Mucosa of gallbladder (tissue), 1 donor: ENCODE measurements at places on chromosomes 3 and 15. TPM values are rescaled to one million over a fixed set of nuclear protein-coding genes. Genes with fewer than 3 reads are reported as not detected.

DNA sequence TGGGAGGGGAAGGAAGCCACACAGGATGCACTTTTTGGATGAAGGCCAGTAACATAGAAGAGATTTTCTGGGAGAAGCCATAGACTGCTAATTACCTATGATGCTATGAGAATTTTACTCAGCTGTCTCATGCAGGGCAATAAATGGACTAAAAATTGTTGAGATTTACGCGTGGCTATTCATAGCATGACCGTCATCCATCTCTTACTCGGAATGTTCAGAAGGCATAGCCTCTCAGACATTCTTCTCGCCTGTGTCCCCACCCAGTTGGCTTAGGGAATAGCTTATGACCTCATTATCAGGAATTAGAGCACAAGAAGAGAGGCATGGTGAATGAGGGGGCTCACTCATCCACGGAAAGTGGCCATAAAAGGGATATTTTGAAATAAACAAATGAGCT is 107.9 kb upstream of the ATP10A start:
- DNase-seq, result no peak

- DNase-seq, result no peak
These were observed 7.7 kb upstream of the SEC13 start for GRCh38 chr3:10328460-10329071.

GRCh38 chr3:124883766-124884473 is 3.2 kb downstream of the ITGB5 start:
- no peak for DNase-seq

DNA sequence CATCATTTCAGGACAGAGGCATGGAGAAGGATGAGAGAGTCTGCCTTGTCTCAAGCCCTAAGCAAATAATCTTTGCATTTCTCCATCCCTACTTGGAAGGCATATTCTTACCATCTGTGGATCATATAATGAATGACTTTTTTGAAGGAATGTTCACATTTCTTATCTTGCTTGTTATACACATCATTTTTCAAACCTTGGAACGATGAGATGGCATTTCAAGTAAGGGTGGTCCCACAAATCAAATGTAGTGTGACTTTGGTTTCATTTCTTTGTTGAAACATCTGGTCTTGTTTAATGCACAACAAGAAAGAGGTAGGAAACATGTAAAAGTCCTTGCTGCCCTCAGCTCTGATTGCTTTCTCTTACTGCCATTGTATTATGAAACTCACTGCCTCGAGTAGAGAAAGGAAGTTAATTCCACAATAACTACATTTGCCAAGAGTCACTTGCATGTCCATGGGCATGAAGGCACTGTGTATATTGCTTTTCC is 32.1 kb downstream of the RBMS3 start:
- no peak for DNase-seq

- no peak for DNase-seq
These were observed 41.5 kb downstream of the PXYLP1 start for GRCh38 chr3:141272906-141273662.

The FETUB gene
- total RNA-seq, result not detected

GRCh38 chr15:53296603-53297002 is 462.9 kb downstream of the WDR72 start:
- DNase-seq, result no peak

GRCh38 chr15:32828507-32829186 is 110.8 kb downstream of the GREM1 start:
- no peak for DNase-seq

The P2RY1 gene
- total RNA-seq, result 9.1 TPM

GRCh38 chr15:69118089-69118488 is 42.3 kb upstream of the GLCE start:
- DNase-seq, result no peak

GRCh38 chr3:127777921-127778656 is 44.2 kb downstream of the MGLL start:
- DNase-seq, result no peak

GRCh38 chr3:195580744-195581443 is 2.8 kb downstream of the APOD start:
- DNase-seq, result no peak

The PRTG gene
- total RNA-seq, result 1.4 TPM

DNA sequence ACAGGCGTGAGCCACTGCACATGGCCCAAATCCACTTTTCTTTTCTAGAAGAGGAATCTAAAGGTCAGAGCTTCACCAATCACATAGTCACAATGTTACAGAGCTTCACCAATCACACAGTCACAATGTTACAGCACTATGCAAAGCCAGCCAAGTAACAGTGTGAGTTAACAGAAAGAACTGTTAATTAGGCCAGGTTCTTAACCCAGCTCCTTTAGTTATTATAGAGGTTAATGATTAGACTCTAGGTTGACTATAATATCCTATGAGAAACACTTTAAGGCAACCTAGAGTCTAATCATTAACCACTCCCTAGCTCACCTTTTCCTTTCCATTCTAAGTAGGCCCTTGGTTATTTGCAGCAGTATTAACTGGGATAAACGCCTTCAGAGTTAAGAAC is 54.0 kb downstream of the TASOR start:
- peak; percentile 37 for DNase-seq

- no peak for DNase-seq
These were observed 56.1 kb upstream of the RNF7 start for GRCh38 chr3:141682007-141682406.

DNA sequence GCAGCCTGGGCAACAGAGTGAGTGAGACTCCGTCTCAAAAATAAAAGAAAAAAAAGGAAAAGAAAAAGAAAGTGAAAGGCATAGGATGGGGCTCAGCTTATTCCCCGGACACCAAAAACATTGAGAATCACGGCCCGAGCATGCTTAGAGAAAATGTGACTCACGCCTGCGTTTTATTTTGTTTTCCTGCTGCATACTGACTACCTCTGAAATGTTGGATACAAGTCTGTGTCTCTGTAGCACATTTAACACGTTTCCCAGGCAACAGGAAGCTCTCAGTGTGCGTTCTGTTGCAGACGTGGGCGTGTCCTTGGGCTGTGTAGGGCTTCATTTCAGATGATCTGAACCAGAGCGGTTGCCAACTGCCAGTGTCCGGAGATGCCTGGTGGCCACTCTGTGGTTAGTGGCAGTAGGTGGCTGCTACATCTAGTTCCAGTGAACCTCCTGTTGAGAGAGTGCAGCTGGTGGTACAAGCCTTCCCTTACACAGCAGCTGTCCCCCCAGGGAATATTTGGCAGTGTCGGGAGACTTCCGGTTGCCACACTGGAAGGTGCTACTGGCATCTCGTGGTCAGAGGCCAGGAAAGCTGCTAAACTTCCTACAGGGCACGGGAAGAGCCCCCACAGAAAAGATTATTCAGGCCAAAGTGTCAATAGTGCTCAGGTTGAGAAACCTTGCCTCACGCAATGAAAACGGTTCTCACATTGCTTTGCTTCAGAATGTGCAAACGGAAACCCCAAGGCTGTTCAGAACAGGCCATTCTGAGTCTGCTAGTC is 3.0 kb downstream of the SLC51A start:
- peak; percentile 56 for DNase-seq

The GALNT15 gene
- 3.9 TPM for total RNA-seq

The STAB1 gene
- 222 TPM for total RNA-seq

DNA sequence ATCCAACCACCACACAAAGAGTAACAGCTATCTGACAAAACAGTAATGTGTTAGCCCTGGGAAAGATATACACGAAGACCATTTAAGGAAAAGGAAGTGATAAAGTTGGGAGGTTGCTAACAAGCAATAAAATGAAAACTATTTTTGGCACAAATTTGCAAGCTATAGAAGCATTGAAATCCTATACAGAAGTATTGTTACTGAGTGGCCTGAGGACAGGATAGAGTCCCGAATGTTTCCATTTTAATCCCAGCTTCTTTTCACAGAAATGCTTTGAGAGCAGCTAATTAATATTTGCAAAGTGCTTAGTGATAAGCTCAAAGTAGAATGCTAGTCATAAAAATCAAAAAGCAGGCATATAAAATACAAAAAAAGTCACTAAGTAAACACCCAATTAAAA is 51.5 kb downstream of the RAD18 start:
- no peak for DNase-seq

The NMNAT3 gene
- total RNA-seq, result 5.9 TPM

The TRPC1 gene
- total RNA-seq, result 9.9 TPM

- DNase-seq, result no peak
These were observed 137.7 kb downstream of the FNDC3B start for GRCh38 chr3:172177046-172177445.

The AP3B2 gene
- total RNA-seq, result 0.69 TPM

- no peak for DNase-seq
These were observed 41.0 kb upstream of the PPP2R3A start for GRCh38 chr3:135924506-135924905.

The MASP1 gene
- 17.8 TPM for total RNA-seq

The GP5 gene
- 0.17 TPM for total RNA-seq

GRCh38 chr3:3745693-3746092 is 53.5 kb upstream of the LRRN1 start:
- DNase-seq, result no peak

The ARGFX gene
- total RNA-seq, result not detected

The GXYLT2 gene
- total RNA-seq, result 12.1 TPM

DNA sequence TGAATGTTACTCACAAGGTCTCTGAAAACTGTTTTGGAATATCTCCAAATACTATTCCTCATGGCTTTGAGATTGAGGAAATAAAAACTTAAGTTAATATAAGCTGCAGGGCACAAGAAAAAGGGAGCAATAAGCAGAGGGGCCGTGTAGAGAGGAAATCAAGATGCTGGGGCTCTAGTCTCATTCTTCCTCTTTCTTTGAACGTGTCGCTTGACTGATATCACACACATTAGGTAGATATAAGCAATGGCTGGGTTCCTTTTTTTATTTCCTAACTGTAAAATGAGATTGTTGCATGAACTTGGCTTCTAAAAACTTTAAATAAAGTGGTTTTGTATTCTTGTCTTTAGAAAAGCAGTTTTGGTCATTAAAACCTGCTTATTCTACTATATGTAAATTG is 326.7 kb upstream of the ROPN1 start:
- no peak for DNase-seq

- DNase-seq, result no peak
These were observed 46.0 kb upstream of the GLCE start for GRCh38 chr15:69114331-69114928.

DNA sequence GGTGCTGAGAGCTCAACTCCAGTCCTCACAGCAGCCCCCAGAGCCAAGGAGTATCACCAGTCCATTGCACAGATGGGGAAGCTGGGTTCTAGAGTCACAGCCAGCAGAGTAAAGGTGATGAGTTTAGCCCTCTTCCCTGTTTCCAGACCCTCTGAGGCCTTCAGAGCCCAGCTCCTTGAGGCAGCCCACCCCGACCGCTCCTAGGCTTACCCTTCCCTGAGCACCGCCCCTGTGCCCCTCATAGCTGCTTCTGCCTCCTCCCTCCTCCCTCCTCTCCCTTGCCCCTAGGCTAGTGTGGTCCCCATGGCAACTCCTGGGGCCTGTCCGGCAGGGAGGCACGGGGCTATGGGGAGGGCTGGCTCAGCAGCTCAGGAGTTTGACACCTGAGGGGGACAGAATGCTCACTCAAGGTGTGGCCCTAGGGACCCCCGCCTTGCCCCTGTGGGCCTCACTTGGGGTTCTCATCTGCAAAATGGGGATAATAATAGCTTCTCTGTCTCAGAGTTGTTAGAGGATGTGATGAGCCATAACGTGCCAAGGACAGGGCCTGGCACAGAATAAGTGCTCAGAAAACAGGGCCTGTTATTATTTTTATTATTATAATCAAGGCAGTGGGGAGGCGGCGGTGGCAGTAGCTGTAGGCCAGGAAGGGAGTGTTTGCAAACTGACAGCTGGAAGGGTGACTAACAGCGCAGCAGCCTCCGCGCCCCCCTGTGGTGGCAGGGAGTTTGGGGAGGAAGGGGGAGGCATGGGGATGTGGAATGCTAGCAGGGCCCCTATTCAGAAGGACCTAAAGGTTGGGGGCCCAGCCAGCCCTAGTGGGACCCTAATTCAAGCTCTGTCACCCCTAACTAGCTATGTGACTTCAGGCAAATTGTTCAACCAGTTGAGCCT is 11.5 kb downstream of the CSK start:
- DNase-seq, result no peak

DNA sequence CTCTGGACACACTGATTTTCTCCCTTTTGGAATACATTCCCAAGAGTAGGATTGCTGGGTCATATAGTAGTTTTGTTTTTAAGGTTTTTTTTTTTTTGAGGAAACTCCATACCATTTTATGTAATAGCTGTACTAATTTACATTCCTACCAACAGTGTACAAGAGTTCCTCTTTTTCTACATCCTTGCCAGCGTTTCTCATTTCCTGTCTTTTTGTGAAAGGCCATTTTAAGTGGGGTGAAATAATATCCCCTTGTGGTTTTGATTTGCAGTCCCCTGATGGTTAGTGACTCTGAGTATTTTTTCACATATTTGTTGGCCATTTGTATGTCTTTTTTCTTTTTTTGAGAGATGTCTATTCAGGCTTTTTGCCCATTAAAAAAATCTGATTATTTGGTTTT is 1205.5 kb downstream of the ROBO1 start:
- no peak for DNase-seq

The ASB14 gene
- total RNA-seq, result not detected

The GCHFR gene
- 33.1 TPM for total RNA-seq

The LTK gene
- total RNA-seq, result 2.5 TPM

GRCh38 chr15:82624008-82624407 is 23.2 kb downstream of the CPEB1 start:
- no peak for DNase-seq

GRCh38 chr3:181555681-181556080 is 156.0 kb upstream of the SOX2 start:
- no peak for DNase-seq

The CHRFAM7A gene
- total RNA-seq, result 1.4 TPM

GRCh38 chr3:138747225-138747624 is 87.5 kb downstream of the PIK3CB start:
- no peak for DNase-seq

The WDR93 gene
- 0.49 TPM for total RNA-seq

- no peak for DNase-seq
These were observed 266.8 kb downstream of the TLE3 start for GRCh38 chr15:69830876-69831275.

The SMARCC1 gene
- total RNA-seq, result 68.7 TPM

The ANKUB1 gene
- total RNA-seq, result not detected

DNA sequence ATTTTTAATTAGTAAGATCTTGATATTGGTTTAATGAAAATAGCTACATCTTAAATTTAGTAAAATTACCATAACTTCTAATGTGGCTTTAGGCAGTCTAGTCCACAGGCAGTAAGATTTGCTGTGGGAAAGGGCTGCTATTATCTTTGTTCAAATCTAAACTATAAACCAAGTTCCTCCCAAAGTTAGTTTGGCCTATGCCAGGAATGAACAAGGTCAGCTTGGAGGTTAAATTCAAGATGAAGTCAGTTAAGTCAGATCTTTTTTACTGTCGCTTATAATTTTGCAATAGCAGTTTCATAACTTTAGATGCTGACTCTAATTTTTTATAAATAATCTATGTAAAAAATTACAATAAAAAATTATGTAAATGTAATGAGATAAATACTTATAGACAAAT is 1016.9 kb upstream of the ALCAM start:
- DNase-seq, result no peak

The EPB42 gene
- 1.4 TPM for total RNA-seq
